ENCODE measurements at places on chromosomes 5 and 9.
A peak's percentile ranks its signal among the peaks of the same experiment; 100 is the strongest.

DNA sequence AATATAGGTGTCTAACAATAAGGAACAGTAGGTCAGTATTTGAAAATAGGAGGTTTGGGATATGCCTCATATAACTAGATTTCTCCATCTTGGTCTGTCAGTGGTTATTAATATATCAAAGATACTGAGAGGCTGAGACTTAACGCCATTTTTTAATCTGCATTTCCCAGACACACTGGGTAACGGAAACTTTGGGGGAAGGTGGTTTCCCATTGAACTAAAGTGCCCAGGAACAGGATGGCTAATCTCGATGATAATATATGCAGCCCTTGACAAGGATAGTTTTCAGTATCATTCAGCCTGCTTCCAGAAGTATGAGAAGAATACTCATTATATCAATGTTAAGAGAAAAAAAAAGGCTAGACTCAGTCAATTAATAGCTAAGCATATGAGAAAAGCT is 30.7 kb downstream of the EFNA5 start:
- H3K4me1 ChIP-seq: no peaks in the 10 kb centered on the region
- H3K36me3 ChIP-seq: no peaks in the 10 kb centered on the region
- peak overlapping the region; percentile 15 for H3K27ac ChIP-seq
- no peaks in the 10 kb centered on the region for H3K27me3 ChIP-seq
- DNase-seq: no peak

- no peak for DNase-seq
- no peak overlapping the region for H3K4me3 ChIP-seq
- H3K27me3 ChIP-seq: no peaks in the 10 kb centered on the region
- no peak overlapping the region for H3K27ac ChIP-seq
- no peaks in the 10 kb centered on the region for H3K4me1 ChIP-seq
- H3K36me3 ChIP-seq: no peaks in the 10 kb centered on the region
These were observed 291.2 kb downstream of the IRX1 start for GRCh38 chr5:3886524-3887451.

DNA sequence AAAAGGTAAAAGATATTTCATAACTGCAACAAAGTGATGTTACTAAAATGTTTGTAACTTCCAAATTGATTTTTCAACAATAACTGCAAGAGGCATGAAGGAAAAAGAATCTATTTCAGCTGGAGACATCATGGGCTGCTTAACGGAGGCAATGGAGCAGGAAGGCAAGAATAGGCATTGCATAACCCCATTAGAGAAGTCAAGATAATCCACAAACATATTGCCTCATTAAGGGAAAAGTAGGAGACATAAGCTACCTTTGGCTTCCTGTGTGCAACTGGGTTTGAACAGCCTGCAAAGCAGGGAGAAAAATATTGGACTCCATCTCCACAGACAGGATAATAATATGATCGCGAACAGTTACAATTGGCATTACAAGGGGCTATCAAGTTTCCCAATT is 46.7 kb downstream of the SLCO4C1 start:
- H3K27ac ChIP-seq: no peak overlapping the region
- H3K27me3 ChIP-seq: no peaks in the 10 kb centered on the region
- DNase-seq: no peak
- no peaks in the 10 kb centered on the region for H3K4me1 ChIP-seq
- H3K4me3 ChIP-seq: no peak overlapping the region

GRCh38 chr5:62142351-62142750 is 163.7 kb upstream of the KIF2A start:
- no peaks in the 10 kb centered on the region for H3K36me3 ChIP-seq
- H3K4me1 ChIP-seq: peaks cover 3% of the 10 kb centered on the region
- H3K27ac ChIP-seq: no peak overlapping the region
- H3K27me3 ChIP-seq: peaks cover 5% of the 10 kb centered on the region
- DNase-seq: no peak

DNA sequence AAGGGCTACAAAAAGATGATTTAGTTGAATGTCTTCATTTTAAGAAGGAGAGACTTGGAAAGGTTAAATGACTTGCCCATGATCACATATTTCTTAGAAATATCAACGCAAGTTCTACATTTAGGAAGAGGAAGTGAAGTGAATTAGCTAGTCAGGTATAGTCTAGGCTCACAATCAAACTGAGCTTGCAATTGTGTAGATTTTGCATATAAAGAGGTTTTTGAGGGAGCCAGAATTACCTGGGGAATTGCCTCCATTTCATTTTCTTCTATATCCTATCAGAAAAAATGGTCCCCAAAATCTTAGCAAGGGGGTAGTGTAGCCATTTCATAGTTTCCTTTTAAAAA is 71.3 kb downstream of the MFAP3 start:
- no peaks in the 10 kb centered on the region for H3K4me1 ChIP-seq
- no peak for DNase-seq
- no peaks in the 10 kb centered on the region for H3K36me3 ChIP-seq
- H3K27ac ChIP-seq: no peak overlapping the region
- no peak overlapping the region for H3K4me3 ChIP-seq

- no peaks in the 10 kb centered on the region for H3K27me3 ChIP-seq
- H3K27ac ChIP-seq: no peak overlapping the region
- no peak for DNase-seq
- no peaks in the 10 kb centered on the region for H3K36me3 ChIP-seq
- peaks cover 5% of the 10 kb centered on the region for H3K4me1 ChIP-seq
- H3K4me3 ChIP-seq: no peak overlapping the region
These were observed 51.5 kb downstream of the NXNL2 start for GRCh38 chr9:88586452-88586851.

- no peaks in the 10 kb centered on the region for H3K27me3 ChIP-seq
- no peak overlapping the region for H3K27ac ChIP-seq
- H3K36me3 ChIP-seq: no peaks in the 10 kb centered on the region
- H3K4me3 ChIP-seq: no peak overlapping the region
- DNase-seq: no peak
- peaks cover 62% of the 10 kb centered on the region for H3K4me1 ChIP-seq
These were observed 147.0 kb downstream of the DCP2 start for GRCh38 chr5:113123618-113124017.

DNA sequence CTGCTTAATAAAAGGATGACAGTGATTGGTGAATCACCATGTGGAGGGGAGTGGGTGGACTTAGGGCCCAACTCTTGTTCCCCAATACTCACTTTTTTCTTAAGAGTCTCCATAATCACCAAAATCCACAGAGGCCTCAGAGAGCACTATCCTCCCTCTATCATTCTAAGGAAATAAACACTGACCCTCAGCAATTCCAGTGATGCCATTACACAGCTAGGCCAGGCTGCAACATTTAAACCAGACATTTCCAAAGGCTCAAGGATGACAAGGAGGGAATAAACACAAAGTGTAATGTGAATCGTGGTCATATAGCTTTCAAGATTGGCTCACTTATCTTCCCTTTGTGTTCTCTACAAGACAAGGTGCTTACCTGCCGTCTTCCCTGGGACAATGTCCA is 2.4 kb upstream of the ARSI start:
- no peaks in the 10 kb centered on the region for H3K36me3 ChIP-seq
- peaks cover 16% of the 10 kb centered on the region for H3K27me3 ChIP-seq
- H3K4me3 ChIP-seq: no peak overlapping the region
- peaks cover 8% of the 10 kb centered on the region for H3K4me1 ChIP-seq

- peaks cover 34% of the 10 kb centered on the region for H3K4me1 ChIP-seq
- no peaks in the 10 kb centered on the region for H3K36me3 ChIP-seq
- H3K27ac ChIP-seq: peak overlapping the region; percentile 53
- H3K4me3 ChIP-seq: no peak overlapping the region
- DNase-seq: no peak
- H3K27me3 ChIP-seq: no peaks in the 10 kb centered on the region
These were observed 108.2 kb downstream of the TTLL11 start for GRCh38 chr9:121984726-121985402.

- no peak overlapping the region for H3K27ac ChIP-seq
- DNase-seq: no peak
- H3K27me3 ChIP-seq: no peaks in the 10 kb centered on the region
These were observed 23.2 kb upstream of the GRHPR start for GRCh38 chr9:37399336-37399735.

DNA sequence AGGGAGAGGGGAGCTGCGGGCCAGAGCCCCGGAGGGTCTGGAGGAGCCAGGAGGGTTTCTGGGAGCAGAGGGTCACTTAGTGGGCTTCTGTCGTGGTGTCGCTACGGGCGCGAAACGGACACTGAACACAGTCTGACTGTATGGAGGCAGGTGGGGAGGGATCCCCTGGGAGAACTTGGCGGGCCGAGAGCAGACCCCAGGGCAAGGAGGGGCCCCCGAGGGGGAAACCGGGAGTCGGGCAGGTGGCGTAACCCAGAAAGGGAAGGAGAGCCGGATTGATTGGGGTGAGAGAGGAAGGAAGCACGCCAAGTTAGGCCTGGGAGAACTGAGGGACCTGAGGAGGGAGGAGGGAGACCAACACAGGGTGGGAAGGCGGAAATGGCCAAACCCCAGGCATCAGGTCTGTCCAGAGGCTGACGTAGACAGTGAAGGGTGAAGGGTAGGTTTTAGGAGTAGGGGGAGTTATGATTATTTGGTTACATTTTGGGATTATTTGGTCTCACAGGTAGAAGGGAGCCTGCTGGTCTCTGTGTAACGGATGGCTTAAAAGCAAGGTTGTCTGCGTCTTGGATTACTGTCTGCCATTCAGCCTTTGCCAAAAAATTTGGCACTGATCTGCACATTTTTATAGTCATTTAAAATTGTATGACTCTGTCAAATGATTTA is 3.3 kb upstream of the MSMP start:
- H3K27ac ChIP-seq: peak overlapping the region; percentile 91
- DNase-seq: no peak
- no peaks in the 10 kb centered on the region for H3K27me3 ChIP-seq
- no peaks in the 10 kb centered on the region for H3K36me3 ChIP-seq
- peaks cover 30% of the 10 kb centered on the region for H3K4me1 ChIP-seq
- H3K4me3 ChIP-seq: peak overlapping the region; percentile 64

DNA sequence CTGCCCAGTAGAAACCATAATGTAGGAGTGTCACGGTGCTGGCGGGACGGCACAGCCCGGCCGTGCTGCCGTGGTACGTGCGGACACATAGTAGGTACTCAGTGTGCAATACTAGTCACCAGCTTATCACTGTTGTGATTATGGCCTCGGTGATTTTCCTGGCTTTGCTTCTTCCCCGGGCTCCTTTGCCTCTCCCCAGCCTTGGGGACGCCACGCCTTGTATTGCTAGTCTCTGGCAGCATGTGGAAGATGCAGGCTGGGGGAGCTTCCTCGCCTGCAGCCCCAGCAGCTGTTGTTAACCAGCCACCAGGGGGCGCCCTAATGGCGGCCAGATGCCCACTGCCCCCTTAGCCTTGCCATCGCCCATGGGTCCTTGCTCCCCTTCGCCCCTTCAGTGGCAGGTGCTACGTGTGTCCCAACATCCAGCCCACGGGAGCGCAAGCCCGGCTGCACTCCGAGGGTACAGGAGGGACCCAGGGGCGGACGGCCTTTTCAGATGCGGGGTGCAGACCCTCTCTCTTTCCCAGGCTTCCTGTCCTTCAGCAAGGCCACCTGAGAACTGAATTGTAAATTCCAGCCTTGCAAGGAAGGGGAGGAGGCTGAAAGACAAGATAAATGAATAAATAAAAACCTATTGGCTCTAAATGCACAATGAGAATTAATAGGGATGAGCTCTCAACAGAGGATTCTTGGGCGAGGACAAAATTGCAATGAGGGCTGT is 8.0 kb downstream of the NTNG2 start:
- H3K4me3 ChIP-seq: no peak overlapping the region
- H3K27me3 ChIP-seq: peaks cover 17% of the 10 kb centered on the region
- peak; percentile 80 for DNase-seq
- no peak overlapping the region for H3K27ac ChIP-seq
- peaks cover 2% of the 10 kb centered on the region for H3K4me1 ChIP-seq
- H3K36me3 ChIP-seq: no peaks in the 10 kb centered on the region

GRCh38 chr5:80195837-80196400 is 59.9 kb downstream of the SERINC5 start:
- no peak overlapping the region for H3K27ac ChIP-seq
- no peaks in the 10 kb centered on the region for H3K27me3 ChIP-seq
- H3K4me3 ChIP-seq: no peak overlapping the region
- peaks cover 64% of the 10 kb centered on the region for H3K4me1 ChIP-seq

DNA sequence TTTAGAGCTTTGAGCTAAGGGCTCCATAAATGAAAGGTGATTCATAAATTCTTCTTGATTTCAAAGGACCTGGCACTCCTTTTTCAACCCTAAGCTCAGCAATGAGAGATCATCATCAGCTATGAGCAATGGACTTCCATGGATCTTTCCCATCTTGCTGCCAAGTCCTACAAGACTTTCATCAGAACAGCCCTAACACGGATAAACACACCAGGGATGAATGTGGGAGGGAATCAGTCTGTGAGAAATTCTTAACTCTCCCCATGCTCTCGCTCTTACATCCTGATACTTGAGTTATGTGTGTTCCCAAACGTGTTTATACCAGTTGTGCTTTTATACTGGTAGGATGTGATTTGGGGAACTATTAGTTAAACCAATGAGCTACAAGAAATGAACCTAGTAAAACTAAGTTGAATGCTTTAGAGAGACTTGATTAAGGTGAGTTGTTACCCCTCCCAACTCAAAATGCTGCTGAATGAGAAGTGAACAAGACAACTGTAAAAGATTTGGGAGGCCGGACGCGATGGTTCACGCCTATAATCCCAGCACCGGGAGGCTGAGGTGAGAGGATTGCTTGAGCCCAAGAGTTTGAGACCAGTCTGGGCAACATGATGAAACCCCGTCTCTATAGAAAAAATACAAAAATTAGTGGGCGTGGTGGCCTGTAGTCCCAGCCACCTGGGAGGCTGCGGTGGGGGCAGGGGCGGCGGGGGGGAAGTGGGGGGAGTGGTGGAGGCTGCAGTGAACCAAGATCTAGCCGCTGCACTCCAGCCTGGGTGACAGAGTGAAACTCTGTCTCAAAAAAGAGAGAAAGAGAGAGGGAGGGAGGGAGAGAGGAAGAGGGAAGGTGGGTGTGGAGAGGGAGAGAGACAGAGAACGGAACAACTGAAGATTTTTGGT is 5.2 kb upstream of the RPL26L1 start:
- peaks cover 13% of the 10 kb centered on the region for H3K36me3 ChIP-seq
- no peaks in the 10 kb centered on the region for H3K27me3 ChIP-seq
- no peak overlapping the region for H3K4me3 ChIP-seq
- H3K4me1 ChIP-seq: no peaks in the 10 kb centered on the region
- no peak overlapping the region for H3K27ac ChIP-seq

DNA sequence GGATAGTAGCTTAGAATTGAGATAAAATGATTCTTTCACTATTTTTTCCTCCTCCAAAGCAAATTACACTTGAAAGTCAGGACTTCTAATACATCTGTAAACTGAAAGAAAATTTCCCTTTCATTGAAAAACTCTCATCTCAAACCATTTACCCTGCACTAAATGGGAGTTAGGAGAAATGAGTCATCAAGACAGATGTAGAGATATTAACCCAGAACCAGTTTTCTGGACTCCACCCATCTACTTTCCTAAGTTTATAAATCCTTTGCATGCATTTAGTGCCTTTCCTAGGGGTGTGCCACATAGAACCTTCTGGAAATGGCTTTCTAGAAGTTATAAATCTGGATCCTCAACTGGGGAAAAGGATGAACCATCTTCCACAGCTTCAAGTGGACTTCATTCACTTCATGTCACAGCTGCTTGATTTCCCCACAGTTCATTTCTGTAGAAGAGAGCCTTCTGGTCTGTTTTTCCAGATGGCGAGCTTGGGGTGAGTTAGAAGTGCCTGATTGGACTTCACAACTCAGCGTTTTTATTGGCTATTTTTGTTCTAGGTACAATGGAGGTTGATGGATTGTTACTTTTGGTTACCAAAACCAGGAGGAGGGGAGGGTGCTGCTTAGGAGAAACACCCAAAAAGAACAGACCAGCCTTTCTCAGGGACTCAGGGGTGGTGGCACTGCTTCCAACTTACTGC is 72.5 kb upstream of the GPR151 start:
- no peak for DNase-seq
- H3K27ac ChIP-seq: no peak overlapping the region
- no peaks in the 10 kb centered on the region for H3K4me1 ChIP-seq
- H3K36me3 ChIP-seq: no peaks in the 10 kb centered on the region

Data from heart left ventricle (tissue), 16 donors.